Kidney epithelial cell (primary cell): ENCODE measurements at places on chromosomes 5 and 9. TPM values are rescaled to one million over a fixed set of nuclear protein-coding genes. Genes with fewer than 3 reads are reported as not detected.

GRCh38 chr9:87500491-87501270 lies 3.0 kb downstream of the DAPK1 start:
- no peak for DNase-seq

DNA sequence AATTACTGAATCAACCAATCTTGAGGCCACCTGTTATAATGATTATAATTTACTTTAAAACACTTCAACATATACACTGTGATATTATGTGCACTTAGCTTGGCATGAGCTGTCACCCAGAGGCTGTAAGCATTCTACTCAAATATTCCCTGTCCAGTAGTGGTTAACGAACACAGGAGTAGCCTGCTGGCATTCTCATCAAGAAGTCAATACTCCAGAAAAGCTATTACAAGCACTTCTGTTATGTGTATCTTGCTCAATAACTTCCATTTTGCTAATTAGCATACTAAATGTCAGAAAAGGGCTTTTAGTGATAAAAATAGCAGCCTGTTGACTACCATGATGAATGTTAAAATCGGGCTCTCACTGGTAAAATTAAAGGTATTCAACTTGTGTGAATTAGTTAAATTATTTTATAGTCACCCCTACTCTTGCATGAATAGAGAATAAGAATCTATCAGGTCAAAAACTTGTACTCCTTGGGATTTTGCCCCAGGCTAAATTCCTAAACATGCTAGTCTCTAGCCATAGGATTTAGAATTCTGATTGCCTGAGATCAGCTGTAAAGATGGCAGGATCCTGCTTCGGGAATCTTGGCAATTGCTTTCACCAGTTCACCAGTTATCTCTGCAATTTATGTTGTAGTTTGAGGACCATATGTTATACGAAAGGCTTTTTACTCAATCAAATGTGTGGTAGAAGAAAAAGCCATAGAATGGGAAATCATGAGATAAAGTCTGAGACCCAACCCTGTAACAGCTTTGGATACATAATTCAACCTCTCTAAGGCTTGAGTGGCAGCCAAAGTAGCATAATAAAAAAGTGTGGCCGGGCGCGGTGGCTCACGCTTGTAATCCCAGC lies 43.4 kb upstream of the PAM start:
- no peak for DNase-seq

DNA sequence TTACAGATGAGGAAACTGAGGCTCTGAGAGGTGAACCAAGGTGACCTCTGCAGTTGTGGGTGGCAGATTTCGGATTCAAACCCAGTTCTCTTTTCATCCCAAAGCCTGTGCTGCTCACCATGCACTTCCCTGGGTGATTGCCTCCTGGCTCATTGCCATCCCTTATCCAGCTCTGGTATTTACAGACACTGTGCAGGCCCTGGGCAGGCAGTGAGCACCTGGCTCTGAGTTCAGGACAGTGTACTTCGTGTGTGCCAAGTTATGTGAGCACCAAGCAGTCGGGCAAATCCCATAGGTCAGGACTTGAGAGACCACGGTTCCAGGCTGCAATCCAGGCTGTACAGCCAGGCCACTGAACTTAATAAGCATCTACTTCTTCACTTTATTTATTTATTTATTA lies 1.4 kb downstream of the LRSAM1 start:
- DNase-seq, result no peak

- DNase-seq, result no peak
Observed at GRCh38 chr5:38697013-38697412, 140.6 kb upstream of the LIFR start.

GRCh38 chr5:154479944-154480750 lies 2.1 kb upstream of the HAND1 start:
- no peak for DNase-seq

The RFESD gene
- 0.21 and 0.41 TPM in 2 replicates for total RNA-seq

The AK8 gene
- 1.6 and 2.0 TPM in 2 replicates for total RNA-seq

The ABCA1 gene
- total RNA-seq, result 21.9 and 23.6 TPM in 2 replicates
